Sciatic nerve (tissue), 2 donors: ENCODE measurements at places on chromosomes 1 and 21.

DNA sequence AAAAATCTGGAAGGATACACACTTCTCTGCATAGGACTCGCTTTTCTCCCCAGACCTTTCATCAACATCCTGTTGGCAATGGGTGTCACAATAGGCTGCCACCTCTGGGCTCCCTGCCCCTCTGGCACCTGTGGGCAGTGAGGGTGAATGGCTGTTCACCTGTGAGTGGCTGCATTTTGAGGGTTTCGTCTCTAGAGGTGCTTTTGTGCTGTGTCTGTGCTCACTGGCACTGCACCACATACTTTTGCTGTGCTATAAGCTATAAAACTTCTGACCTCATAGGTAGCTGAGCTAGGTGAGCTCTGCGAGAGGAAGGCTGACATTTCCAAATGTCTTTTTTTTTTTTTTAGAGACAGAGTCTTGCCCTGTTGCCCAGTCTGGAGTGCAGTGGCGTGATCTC lies 35.9 kb downstream of the SLC30A1 start:
- no peak for DNase-seq

GRCh38 chr1:30151119-30151518 lies 572.3 kb downstream of the MATN1 start:
- DNase-seq: no peak

GRCh38 chr21:38979271-38980121 lies 173.8 kb downstream of the ETS2 start:
- no peak for DNase-seq

DNA sequence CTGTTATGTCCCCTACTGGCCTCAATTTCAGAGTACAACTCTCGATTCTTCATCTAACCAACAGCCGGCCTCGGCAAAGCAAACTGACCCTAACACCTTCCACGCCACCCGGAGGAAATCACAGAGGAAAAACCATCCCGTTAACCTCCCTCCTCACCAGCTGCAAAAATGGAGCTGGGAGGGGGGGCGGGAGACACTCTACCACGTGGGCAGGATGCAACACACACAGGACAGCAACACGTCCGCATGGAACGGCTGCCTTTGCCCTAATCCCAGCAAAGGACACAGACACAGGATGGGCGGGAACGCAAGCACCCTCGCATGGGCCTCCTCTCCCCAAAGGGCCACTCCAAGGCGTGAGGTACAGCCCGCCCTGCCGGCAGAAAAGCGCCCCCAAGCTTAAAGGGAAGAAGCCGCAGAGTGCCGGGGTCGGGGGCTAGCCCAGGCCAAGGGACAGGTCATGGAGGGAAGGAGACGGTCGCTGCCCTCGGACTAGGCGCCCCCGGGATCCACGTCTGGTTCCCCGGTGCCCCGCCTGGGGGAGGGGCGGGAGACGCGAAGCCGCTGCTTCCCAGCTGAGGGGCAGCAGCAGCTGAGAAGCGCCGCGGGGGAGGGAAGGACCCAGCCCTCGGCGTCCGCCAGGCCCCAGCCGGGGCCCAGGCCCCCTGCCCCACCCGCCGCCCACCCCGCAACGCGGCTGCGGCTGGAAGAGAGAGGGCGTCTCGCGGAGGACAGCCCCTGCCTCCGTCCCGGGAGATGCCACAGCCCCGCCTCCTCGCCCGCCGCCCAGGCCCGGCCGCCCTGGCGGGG lies 590 bp downstream of the FOXJ3 start:
- DNase-seq: peak; percentile 76

GRCh38 chr21:39696618-39697017 lies 48.4 kb upstream of the IGSF5 start:
- no peak for DNase-seq

GRCh38 chr1:19758227-19758830 lies 41.4 kb downstream of the TMCO4 start:
- no peak for DNase-seq

DNA sequence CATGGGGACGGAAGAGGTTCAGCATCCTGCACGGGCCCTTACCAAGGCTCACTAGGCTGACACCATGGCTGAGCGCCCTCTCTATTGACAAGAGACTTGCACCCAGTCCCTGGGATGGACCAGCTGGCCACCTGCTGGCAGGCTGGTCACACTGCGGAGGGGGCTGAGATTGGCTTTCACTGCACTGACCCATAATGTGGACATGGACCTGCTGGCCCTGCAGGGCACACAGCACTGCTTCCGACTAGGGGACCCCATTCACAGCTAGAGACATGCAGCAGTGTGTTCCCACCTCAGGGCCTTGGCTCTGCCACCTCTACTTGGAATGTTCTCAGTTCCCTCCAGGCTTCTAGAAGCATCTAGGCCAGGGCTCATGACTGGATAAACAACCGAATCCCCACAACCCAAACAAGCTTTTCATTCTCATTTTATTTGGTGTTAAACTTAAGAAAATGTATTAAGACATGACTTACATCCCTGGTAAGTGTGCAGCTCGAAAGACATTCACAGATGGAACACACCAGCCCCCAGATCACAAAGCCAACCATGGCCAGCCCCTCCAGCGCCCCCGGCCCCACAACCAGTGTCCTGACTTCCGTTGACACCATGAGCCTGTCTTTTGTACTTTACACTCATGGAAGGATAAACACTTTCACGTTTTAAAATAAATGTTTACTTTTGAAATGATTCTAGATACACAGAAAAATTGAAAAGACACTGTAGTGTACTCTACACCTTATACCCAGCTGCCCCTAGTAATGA lies 9.3 kb upstream of the SRARP start:
- peak; percentile 82 for DNase-seq

- DNase-seq: no peak
Observed at GRCh38 chr1:89640440-89640839, 7.5 kb downstream of the LRRC8C start.

DNA sequence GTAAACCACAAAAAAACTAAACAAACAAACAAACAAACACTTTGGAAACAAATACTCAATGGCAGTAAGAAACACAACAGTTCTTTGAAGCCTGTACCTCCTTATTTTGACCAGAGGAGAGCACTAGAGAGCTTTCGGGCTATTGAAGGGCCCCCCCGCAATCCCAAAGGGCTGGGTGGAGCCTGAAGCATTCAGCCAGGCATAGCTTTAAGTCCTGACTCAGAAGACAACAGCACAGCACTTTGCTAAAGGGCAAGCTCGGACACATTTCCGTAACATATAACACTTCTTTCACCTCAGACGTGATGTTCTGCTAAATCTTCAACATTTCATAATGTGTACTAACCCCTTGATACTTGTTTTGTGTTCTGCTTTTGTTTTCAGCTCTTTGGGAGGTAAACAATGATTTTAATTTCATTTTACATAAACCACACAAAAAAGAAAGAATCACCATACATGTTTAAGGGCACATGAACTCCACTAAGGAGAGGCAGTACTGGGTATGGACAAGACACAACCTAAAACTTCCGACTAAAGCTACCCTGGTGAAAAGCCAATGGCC lies 9.7 kb upstream of the SHCBP1L start:
- peak; percentile 83 for DNase-seq

- DNase-seq: no peak
Observed at GRCh38 chr1:33098371-33098770, 17.4 kb downstream of the AZIN2 start.

DNA sequence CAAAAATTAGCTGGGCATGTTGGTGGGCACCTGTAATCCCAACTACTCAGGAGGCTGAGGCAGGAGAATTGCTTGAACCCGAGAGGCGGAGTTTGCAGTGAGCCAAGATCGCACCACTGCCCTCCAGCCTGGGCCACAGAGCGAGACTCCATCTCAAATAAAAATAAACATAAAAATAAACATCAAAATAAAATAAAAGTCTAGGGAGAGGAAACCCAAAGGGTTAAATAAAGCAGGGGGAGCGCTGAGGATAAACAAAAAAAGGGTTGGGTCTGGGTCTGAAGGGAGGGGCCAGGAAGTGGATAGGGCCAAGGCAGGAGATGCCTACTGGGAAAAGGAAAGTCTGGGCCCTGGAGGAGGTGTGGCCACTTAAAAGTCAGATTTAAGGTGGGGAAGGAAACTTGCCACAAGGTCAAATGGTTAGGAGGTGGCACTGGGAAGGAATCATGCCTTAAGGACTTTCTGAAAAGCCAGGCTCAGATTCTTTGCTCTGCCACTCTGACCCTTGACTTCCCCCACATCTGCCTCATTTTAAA lies 150.0 kb downstream of the ADSS2 start:
- no peak for DNase-seq
